ENCODE measurements at places on chromosomes 2 and 18.

GRCh38 chr18:21327101-21327500 is 85.1 kb downstream of the GREB1L start:
- no peak for DNase-seq

- DNase-seq = no peak
Observed at GRCh38 chr2:98833172-98833916, 102.4 kb upstream of the MGAT4A start.

- DNase-seq = no peak
Observed at GRCh38 chr2:71066856-71067255, 1.6 kb upstream of the NAGK start.

GRCh38 chr2:204312105-204312504 is 233.2 kb upstream of the PARD3B start:
- no peak for DNase-seq

- DNase-seq = no peak
Observed at GRCh38 chr2:86274265-86274917, 63.0 kb downstream of the REEP1 start.

DNA sequence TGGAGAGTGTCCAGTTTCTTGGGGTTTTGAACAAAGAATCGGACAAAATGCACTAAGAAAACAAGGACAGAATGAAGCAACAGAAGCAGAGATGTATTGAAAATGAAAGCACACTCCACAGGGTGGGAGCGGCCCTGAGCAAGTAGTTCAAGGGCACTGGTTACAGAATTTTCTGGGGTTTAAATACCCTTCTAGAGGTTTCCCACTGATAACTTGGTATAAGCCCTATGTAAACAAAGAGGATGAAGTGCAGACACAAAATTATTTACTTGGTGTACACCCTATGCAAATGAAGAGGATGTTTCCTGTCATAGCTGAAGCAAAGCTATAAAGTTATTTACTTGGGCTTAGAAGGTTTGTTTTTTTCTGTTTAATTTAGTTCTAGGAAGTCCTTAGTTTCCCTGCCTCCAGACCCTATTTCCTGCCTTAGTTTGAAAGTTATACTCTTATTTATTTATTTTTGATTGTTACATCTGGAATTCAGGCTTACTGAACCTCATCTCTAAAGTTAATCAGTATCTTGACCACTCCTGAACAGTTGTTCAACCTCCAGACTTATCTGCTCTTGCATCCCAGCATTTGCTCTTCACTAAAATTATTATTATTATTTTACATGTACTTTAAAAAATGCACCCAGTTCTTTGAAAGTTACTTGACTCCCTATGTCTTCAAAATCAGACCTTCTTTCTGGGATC is 193.5 kb downstream of the SPP2 start:
- DNase-seq = peak; percentile 5

DNA sequence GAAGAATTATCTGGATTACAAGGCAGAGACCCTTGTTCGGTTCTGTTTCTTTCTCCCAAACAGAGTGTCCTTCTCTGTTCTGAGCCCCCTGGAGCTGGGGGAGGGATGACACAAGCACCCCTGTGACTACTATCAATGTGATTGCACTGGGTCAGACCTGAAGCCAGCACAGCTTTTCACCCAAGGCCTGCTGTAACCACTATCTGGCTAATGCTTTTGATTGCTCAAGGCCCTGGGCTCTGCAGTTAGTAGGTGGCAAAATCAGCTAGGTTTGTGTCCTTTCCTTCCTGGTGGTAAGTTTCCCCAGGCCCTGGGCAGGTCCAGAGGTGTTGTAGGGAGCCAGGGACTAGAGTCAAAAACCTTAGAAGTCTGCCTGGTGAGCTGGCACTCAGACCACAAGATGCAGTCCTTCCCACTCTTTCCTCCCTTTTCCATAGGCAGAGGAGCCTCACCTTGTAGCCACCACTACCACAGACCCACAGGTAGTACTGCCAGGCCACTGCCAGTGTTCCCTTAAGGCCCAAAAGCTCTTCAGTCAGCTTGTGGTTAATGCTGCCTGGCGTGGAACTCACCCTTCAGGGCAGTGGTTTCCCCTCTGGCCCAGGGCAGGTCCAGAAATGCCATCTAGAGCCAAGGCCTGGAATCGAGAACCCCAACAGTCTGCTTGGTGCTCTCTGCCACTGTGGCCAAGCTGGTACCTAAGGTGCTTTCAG is 83.0 kb downstream of the FAM117B start:
- DNase-seq = no peak

DNA sequence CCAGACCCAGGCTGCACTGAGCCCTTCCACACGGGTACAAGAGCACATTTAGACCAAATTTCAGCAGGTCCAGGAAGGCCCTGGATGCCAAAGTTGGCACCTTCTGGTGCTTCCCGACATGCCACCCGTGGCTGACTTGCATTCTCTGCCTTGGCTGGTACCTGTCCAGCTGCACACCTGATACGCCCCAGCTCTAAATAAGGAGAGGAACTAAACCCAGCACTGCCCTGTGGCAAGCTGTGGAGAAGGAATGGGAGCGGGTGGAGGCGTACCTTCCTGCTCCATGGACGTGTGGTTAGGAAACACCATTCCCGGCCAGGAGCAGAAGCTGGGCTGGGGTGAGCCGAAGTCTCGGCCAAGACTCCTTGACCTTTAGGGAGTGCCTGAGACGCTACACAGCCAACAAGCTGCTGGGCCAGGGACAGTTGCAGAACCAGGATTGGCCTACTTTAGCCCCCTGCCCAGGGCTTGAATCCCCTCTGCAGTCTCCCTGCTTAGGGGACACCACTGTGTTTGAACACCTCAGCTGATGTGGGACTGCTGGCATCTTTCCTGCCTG is 86.5 kb upstream of the TAF1B start:
- no peak for DNase-seq

All from stimulated activated CD4-positive, alpha-beta T cell treated with anti-CD3 and anti-CD28 coated beads, Interleukin-12 subunit alpha, Interleukin-12 subunit beta, amount 100 ng/mL, for 48 hours (primary cell).